ENCODE measurements at places on chromosomes 12 and 14.

DNA sequence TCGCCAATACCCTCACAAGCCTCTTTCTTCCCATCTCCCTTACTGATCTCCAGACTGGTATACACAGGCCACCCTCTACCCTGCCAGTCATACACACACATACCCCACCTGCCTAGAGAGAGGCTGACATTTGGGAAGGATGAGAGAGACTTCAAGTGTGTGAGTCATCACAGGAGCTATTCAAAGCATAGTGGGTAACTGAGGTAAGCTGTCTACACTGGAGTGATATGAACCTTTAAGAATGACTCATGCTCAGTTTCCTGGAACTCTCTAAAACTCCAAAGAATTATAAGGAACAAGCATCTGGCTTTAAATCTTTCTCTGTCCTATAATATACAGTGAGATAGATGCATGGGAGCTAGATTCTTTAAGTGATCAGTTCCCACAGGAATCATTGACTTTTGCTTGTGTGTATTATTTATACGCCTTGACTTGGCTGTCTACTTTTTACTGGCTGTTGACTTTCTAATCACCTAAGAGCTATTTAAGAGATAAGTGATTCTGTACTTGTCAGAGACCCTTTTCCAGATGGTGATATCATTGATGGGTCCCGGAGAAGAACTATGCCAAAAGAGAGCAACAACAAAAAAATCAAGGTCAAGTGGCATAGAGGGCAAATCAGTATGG lies 5.8 kb downstream of the IGF1 start:
- DNase-seq = no peak

GRCh38 chr12:5076761-5077160 lies 33.1 kb downstream of the KCNA5 start:
- no peak for DNase-seq

- no peak for DNase-seq
Measured at GRCh38 chr14:32587461-32587860, 258.4 kb downstream of the AKAP6 start.

DNA sequence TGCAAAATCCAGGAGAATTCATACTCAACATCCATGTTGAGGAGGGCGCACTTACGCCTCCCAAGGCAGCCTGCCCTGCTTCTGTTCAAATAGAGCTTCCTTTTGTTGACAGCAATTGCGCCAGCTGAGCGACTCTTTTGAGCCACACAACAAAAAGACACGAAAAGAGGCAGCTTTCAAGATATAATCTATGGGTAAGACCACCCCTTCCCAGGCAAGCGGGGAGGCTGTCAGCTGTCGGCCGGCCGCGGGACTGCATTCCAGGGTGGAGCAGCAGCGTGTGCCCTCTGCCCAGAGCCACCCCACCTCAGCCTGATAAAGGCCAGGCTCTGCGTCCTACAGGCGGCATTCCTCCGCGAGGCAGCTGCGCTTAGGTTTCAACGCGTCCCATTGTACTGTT lies 15.8 kb upstream of the STAB2 start:
- DNase-seq = no peak

GRCh38 chr12:124474709-124475108 lies 92.7 kb downstream of the NCOR2 start:
- DNase-seq = no peak

GRCh38 chr12:113833422-113833821 lies 132.7 kb downstream of the RBM19 start:
- no peak for DNase-seq

GRCh38 chr12:108884116-108885012 lies 4.5 kb downstream of the DAO start:
- DNase-seq = peak; percentile 76

- peak; percentile 20 for DNase-seq
Measured at GRCh38 chr12:93379326-93379980, 1.7 kb downstream of the NUDT4 start.

DNA sequence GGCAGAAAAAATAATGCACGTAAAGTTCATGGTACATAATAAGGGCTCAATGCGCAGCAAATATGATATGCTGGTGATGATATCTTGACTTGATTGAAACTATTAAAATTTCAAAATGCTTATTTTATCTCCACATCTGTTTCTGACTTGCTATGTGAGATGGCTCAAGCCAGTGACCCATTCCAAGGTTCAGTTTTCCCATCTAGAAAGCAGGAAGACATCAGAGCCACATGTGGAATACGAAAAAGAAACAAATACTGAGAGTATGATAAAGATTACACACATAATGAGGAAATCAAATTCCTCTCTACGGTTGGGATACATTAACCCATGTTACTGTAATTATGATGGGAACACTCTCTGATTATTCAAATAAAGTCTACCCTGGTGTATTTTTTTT lies 24.0 kb upstream of the TSPAN11 start:
- DNase-seq = no peak

Data from PC-3 (cell line).